ENCODE measurements at places on chromosomes 6 and 20.

- H3K4me3 ChIP-seq = peak overlapping the region; percentile 27
- no peaks in the 10 kb centered on the region for H3K27me3 ChIP-seq
- H3K4me1 ChIP-seq = peaks cover 10% of the 10 kb centered on the region
- no peak for DNase-seq
Observed at GRCh38 chr6:146914489-146915483, 289.4 kb upstream of the STXBP5 start.

- H3K27me3 ChIP-seq = no peaks in the 10 kb centered on the region
- peaks cover 18% of the 10 kb centered on the region for H3K4me1 ChIP-seq
- no peak for DNase-seq
- no peak overlapping the region for H3K4me3 ChIP-seq
- no peaks in the 10 kb centered on the region for H3K36me3 ChIP-seq
Observed at GRCh38 chr6:21185861-21186478, 407.6 kb upstream of the SOX4 start.

DNA sequence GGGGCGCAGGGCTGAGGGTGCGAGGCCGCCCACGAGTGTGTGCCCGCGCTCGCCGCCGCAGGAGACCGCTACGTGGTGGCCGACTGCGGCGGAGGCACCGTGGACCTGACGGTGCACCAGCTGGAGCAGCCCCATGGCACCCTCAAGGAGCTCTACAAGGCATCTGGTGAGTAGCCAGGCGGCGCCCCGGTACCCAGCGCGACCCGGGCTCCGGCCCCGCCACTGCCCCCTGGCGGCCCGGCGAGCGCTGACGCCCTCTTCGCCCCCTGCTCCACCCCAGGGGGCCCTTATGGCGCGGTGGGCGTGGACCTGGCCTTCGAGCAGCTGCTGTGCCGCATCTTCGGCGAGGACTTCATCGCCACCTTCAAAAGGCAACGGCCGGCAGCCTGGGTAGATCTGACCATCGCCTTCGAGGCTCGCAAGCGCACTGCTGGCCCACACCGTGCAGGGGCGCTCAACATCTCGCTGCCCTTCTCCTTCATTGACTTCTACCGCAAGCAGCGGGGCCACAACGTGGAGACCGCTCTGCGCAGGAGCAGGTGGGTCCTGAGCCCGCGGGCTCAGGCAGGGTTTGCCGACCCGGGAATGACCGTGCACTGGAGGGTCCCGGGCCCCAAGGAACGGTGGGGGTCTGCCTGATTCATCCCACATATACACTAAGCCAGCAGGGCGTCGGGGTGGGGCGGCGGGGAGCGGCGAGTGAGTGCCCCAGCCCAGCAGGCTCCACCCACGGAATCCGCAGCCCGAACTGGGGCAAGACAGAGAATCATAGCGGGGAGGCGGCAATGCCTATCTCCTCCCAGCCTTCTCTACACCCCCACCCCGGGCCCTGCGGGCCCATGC lies 17.4 kb downstream of the HSPA12B start:
- H3K36me3 ChIP-seq = no peaks in the 10 kb centered on the region
- H3K27ac ChIP-seq = no peak overlapping the region
- H3K4me3 ChIP-seq = no peak overlapping the region
- peaks cover 8% of the 10 kb centered on the region for H3K27me3 ChIP-seq
- no peaks in the 10 kb centered on the region for H3K4me1 ChIP-seq

DNA sequence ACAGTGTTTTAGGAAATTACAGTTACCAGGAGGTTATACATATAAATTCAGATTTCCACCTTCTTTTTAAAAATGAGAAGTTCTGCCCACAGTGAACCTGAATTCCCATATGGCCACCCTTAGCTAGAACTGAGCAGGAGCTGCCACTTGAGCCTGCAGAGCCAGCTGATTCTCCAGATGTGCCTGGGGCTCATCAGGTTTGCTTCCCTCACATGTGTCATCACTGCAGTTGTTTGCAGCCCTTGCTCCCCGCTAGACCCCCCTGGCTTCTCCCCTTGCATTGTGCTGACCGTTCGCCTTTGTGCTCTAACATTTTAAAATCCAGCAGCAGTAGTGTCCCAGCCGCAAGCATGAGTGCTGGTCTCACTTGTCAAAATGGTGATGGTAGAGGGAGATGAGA lies 131.1 kb downstream of the UTRN start:
- no peak overlapping the region for H3K27ac ChIP-seq
- no peaks in the 10 kb centered on the region for H3K27me3 ChIP-seq
- DNase-seq = no peak

DNA sequence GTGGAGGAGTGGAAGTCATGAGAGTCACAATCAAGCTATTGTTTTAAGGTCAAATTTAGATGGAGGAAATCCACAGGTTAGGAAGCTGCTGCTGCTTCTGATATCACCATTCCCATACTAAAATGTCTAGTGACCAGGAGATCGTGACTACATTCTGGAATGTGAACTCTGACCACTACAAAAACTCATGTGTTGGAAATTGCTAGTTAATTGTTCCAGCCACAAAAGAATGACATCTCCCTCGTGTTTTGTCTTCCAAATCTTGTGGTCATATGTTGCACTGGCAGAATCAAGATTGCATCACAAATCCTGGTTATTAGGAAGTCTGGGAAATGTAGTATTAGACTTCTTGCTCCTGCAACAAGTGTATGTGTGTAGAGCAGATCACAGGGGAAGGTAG lies 441.9 kb downstream of the CD109 start:
- H3K27me3 ChIP-seq = no peaks in the 10 kb centered on the region
- DNase-seq = no peak
- H3K4me3 ChIP-seq = no peak overlapping the region
- H3K36me3 ChIP-seq = no peaks in the 10 kb centered on the region

GRCh38 chr6:165552248-165552736 lies 110.7 kb downstream of the PDE10A start:
- no peaks in the 10 kb centered on the region for H3K27me3 ChIP-seq
- DNase-seq = no peak
- no peaks in the 10 kb centered on the region for H3K4me1 ChIP-seq
- no peaks in the 10 kb centered on the region for H3K36me3 ChIP-seq
- H3K27ac ChIP-seq = no peak overlapping the region

DNA sequence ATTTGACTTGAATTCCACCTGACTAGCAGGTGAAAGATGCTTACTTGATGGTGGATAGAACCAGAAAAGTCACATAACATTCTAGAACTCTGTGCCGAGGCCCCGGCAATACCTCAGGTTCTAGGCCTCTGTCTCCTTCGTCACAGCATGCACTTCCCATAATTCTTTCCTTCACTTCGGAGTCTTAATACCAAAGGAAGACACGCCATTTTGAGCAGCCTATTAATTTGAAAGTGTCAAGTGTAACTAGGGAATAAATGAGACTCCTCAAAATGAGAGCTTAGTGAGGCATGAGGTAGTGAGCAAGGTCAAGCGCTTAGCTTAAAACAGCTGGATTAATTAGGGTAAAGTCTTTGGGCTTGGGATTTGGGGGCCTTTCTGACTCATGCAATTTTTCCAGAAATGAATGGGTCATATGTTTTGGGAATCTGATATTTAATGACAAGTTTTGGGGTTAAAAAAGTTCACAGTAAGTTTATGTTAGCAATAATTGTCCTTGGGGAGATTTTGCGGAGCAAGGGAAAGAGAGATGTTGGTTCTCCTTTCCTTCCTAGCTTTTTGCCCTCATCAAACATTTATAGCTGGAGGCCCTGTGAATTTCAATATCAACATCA lies 29.1 kb upstream of the SGK1 start:
- no peaks in the 10 kb centered on the region for H3K36me3 ChIP-seq
- peaks cover 47% of the 10 kb centered on the region for H3K4me1 ChIP-seq
- H3K27ac ChIP-seq = peak overlapping the region; percentile 75
- no peak for DNase-seq
- no peak overlapping the region for H3K4me3 ChIP-seq

GRCh38 chr6:37429352-37429750 lies 3.7 kb upstream of the CMTR1 start:
- peaks cover 12% of the 10 kb centered on the region for H3K4me1 ChIP-seq
- H3K27me3 ChIP-seq = no peaks in the 10 kb centered on the region
- no peak overlapping the region for H3K27ac ChIP-seq

DNA sequence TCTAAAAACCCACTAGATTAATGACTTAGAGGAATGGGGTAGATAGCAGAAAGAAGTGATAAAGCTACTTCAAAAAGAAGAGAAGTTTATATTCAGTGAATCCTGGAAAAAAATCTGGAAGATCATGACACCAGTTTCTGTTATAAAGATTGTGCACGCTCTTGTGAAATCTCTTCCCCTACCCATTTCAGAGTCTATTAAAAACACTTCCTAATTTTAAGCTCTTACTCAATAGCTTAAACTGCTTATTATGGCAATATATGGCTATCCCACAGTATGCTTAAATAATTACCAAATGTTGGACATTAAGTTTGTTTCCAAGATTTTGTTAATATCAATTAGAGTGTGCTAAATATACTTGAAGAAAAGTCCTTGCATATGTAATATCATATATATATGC lies 585.3 kb upstream of the MAN1A1 start:
- no peak overlapping the region for H3K4me3 ChIP-seq
- no peaks in the 10 kb centered on the region for H3K4me1 ChIP-seq
- H3K27ac ChIP-seq = no peak overlapping the region
- no peaks in the 10 kb centered on the region for H3K27me3 ChIP-seq

DNA sequence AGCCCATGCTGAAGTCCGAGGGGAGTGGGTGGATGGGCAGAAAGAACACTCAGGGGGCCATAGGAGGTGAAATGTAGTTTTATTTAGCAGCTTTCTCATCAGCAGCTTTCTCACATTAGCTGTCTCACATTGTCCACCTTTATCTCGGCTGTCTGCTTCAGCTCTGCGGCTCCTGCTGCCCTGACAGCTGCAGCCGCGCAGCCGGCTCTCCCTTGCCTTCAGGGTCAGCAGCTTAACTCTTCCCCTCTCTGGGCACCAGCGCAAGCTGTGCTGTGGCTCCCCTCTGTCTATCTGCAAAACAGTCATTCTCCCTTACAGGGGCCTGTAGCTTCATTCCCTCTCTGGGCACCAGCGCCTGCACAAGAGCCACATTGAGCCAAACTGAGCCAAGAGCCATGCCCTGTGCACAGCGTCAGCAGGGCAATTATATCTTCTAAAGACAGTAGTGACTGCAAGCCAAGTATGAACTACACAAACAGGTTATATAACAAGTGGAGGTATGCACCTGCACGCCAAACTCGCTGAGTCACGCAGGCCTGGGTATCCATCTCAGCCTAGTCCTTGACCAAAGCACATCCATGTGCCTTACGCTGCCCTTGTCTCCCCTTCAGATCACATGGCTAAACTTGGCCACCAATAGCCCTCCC lies 198.8 kb downstream of the EYA2 start:
- H3K36me3 ChIP-seq = no peaks in the 10 kb centered on the region
- peaks cover 3% of the 10 kb centered on the region for H3K27me3 ChIP-seq
- H3K4me1 ChIP-seq = no peaks in the 10 kb centered on the region
- DNase-seq = no peak
- H3K27ac ChIP-seq = no peak overlapping the region

- H3K27ac ChIP-seq = no peak overlapping the region
- no peaks in the 10 kb centered on the region for H3K4me1 ChIP-seq
- DNase-seq = no peak
- H3K36me3 ChIP-seq = no peaks in the 10 kb centered on the region
- H3K4me3 ChIP-seq = no peak overlapping the region
Observed at GRCh38 chr20:57231951-57232428, 34.5 kb downstream of the BMP7 start.

DNA sequence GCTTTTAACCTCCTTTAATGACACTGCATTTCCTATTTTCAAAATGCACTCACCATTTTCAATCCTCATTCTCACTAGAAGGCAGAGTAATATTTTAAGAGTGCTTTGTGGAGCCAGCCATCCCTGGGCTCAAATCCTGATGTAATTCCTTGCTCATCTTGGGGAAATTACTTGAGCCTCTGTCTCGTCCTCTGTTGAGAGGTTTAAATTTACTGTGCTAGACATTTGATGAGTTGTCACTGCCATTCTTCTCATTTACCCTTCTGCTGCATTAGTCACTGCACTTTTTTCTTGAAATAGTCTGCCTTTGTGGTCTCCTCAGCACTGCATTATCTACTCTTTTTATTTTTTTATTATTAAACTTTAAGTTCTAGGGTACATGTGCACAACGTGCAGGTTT lies 150.0 kb upstream of the HDDC2 start:
- H3K27me3 ChIP-seq = no peaks in the 10 kb centered on the region
- H3K4me1 ChIP-seq = no peaks in the 10 kb centered on the region

DNA sequence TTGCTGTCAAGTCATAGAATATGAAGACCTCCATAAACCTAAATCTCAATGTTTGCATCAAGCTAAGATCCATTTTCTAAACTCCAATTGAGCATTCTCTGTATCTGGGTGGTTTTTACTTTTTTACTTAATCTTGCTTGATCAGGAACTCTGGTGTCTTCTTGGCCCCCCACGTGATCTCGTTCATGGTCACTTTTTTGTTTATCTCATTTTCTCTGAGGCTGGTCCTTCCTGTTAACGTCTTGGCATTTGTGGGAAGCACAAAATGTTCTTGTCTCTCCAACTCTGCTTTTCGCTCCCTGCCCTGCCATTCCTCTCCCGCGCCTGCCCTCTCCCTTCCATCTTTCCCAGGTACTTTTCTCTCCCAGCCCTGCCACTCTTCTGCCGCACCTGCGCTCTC lies 14.0 kb upstream of the MAPRE1 start:
- no peak for DNase-seq
- no peak overlapping the region for H3K27ac ChIP-seq
- H3K4me1 ChIP-seq = no peaks in the 10 kb centered on the region
- H3K36me3 ChIP-seq = no peaks in the 10 kb centered on the region
- no peaks in the 10 kb centered on the region for H3K27me3 ChIP-seq

DNA sequence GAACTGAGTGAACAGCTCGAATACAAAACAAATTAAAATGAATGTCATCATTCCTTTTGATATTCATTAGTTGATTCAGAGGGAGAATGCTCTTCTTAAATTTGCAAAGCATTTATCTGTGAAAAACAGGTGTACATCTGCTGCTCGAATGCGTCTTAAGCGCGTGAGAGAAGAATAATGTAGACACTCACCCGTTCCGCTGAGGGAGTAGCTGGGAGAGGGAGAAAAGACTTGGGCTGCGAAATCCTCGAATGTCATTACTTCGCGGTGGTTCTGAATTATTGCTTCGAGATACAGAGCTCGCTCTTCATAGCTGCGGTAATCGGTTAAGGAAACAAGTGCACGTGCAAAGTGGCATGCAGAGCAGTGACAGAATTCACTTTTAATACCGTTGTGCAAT lies 43.9 kb downstream of the INSM1 start:
- H3K27me3 ChIP-seq = no peaks in the 10 kb centered on the region
- H3K27ac ChIP-seq = no peak overlapping the region
- no peak for DNase-seq
- no peaks in the 10 kb centered on the region for H3K36me3 ChIP-seq

GRCh38 chr6:47476781-47477496 lies 650 bp upstream of the CD2AP start:
- DNase-seq = no peak
- H3K27me3 ChIP-seq = no peaks in the 10 kb centered on the region
- H3K4me3 ChIP-seq = peak overlapping the region; percentile 87
- H3K4me1 ChIP-seq = peaks cover 29% of the 10 kb centered on the region

DNA sequence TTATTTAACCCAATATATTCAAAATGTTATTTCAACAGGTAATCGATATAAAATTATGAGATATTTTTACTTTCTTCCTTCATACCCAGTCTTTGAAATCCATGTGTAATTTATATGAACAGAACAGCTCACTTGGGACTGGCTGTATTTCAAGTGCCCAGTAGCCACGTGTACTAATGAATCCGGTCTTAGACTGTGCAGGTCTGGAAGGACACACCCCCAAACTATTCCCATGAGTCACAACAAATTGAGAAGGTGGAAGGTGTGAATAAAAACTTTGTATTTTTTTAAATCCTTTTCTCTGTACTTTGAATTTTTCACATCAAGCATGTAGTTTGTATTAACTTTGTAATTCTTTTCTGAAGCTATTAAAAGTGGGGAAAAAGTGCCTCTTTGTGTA lies 2.8 kb downstream of the UNC5CL start:
- H3K36me3 ChIP-seq = no peaks in the 10 kb centered on the region
- no peak overlapping the region for H3K4me3 ChIP-seq

GRCh38 chr20:568673-569415 lies 25.3 kb upstream of the CSNK2A1 start:
- no peaks in the 10 kb centered on the region for H3K36me3 ChIP-seq
- peaks cover 7% of the 10 kb centered on the region for H3K4me1 ChIP-seq
- H3K4me3 ChIP-seq = no peak overlapping the region
- H3K27me3 ChIP-seq = peaks cover 6% of the 10 kb centered on the region
